ENCODE measurements at places on chromosomes 13 and 19. TPM values are rescaled to one million over a fixed set of nuclear protein-coding genes. Genes with fewer than 3 reads are reported as not detected.

Gene CFAP97D2
- not detected for total RNA-seq

Gene ZNF600
- 1.4 TPM for total RNA-seq

Gene LYPD3
- total RNA-seq = not detected

Gene SHISA7
- not detected for total RNA-seq
